ENCODE measurements at places on chromosomes 6 and 20.

DNA sequence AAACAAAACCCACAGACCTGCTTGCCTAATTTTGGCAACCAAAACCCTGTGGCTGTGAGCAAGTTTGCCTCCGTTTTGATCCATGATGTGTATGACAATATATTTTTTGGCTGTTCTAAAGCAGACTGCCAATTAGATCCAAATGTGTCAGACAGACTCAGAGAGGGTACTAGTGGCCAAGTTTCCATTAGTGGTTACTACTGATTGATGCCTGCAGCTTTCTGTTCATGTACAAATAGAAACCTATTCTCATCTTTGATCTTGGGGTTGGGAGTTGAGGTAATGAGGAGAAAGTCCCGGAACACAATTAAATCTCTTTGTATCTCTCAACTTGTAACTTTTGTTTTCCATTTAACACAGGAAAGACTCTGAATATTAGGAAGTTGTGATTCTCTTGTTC is 100.9 kb downstream of the RNF144B start:
- no peak for DNase-seq

GRCh38 chr6:135811644-135812526 is 39.6 kb upstream of the PDE7B start:
- no peak for DNase-seq

DNA sequence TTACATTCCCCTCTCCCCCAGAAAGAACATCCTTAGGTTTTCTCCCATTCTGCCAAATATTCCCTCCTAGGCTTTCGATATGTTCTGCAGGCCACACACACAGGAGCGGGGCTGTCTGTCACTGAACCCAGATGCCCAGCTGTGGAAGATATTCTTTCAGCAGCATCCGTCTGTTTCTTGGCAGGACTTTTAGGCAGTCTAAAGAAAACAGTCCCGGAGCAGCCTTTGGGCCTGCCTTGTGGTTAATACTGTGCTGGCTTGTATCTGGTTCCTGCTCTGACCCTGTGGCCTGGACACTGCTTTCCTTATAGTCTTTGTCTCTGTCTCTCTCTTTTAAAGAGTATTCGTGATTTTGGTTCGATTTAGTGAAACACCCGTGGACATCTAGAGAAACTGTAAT is 94.6 kb upstream of the SUPT3H start:
- no peak for DNase-seq

DNA sequence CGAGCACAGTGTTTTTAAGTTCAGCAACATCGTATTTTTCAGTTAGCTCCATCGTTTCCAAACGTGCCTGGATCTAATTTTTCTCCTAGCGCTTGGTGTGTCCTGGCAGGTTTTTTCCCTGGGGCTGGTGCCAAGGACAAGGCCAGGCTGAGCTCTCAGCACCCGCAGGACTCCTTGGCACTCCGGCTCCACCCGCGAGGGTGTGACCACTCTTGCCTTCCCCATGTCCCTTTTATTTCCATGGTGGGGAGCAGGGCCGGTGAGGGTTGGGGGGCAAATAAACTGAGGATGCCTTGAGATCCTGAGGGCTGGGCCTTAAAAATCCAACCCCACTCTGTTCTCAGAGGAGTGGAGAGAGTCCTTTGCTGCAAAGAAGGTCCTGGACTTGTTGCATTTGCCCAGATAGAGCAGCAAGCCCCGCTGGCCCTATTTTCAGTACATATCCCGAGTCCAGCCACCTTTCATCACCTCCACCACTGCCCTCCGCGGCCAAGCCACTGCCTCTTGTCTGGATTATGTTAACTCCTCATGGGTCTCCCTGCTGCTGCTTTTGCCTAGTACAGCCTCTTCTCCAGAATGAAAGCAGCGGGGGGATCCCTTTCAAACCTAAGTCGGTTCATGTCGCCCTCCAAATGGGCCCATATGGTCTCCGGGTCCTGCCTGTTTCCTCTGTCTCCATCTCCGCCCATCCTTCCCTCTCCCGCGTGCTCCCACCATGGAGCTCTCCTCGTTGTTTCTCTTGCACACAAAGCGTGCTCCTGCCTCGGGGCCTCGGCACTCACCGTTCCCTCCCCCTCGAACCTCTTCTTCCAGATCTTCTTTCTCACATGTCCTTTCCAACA is 4.5 kb upstream of the RAB44 start:
- no peak for DNase-seq

- no peak for DNase-seq
Measured at GRCh38 chr20:40438161-40438830, 250.7 kb downstream of the MAFB start.

DNA sequence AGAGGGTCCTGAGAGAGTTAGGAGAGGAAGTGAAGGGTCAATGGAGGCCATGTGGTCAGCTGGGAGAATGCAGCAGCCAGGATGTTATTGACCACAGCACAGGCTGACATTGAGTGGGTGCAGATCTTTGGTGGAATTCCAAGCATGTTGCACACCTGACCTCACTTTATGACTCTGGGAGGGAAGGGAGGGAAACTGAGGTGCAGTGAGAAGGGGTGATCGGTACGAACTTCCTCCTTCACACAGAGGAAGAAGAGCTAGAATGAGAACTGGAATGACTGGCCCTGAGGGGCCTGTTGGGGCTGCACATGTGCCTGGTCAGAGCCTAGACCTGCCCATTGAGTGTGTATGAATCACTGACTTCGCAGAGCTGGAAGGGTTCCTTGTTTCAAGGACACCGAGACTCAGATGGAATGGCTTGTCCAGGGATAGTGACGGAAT is 9.8 kb downstream of the FAM83D start:
- DNase-seq: no peak

All from stimulated activated CD4-positive, alpha-beta T cell treated with anti-CD3 and anti-CD28 coated beads, TNF-alpha, amount 100 ng/mL, for 48 hours (primary cell).